ENCODE measurements at places on chromosomes 2 and 18. TPM values are rescaled to one million over a fixed set of nuclear protein-coding genes. Genes with fewer than 3 reads are reported as not detected.
A peak's percentile ranks its signal among the peaks of the same experiment; 100 is the strongest.

GRCh38 chr2:239639421-239640185 lies 238.8 kb upstream of the HDAC4 start:
- DNase-seq, result no peak
- H3K36me3 ChIP-seq, result no peaks in the 10 kb centered on the region
- no peak overlapping the region for H3K4me3 ChIP-seq
- no peaks in the 10 kb centered on the region for H3K4me1 ChIP-seq

DNA sequence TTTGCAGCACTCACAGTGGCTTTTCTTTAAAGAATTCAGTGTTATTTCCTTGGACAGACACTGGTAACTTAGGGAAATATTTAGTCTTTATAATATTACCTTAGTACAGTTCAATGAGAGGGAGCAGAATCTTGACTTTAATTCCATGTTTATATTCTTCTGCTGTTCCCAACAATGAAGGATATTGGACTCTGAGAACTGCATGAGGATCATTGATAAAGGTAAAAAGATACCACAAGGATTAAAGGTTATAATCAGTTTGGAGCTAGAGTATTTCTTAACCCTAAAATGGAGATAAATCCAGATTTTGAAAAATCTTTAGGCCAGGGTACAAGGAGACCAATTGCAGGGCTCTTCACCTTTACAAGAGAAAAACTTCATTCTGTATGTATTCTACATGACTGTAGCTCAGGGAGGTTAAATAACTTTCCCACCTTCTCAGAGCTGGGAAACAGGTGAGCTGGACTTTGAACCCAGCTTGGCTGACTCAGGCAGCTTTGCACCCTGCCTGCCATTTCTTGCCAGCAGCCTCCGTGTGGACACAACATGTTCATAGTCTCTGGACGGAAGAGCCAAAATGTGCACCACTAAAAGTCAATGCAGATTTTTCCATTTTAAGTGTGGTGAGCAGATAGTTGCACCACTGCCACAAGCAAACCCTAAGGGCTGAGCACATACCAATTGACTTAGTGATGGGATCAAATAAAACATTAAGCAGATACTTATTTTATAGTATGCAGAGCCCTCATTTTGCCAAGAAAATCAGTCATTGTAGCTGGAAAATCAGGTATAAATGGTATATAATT lies 26.7 kb downstream of the UPP2 start:
- H3K4me3 ChIP-seq, result no peak overlapping the region
- no peaks in the 10 kb centered on the region for H3K27me3 ChIP-seq
- no peak overlapping the region for H3K27ac ChIP-seq
- no peaks in the 10 kb centered on the region for H3K4me1 ChIP-seq
- DNase-seq, result no peak
- no peaks in the 10 kb centered on the region for H3K36me3 ChIP-seq

- no peaks in the 10 kb centered on the region for H3K36me3 ChIP-seq
- H3K27ac ChIP-seq, result no peak overlapping the region
- no peak for DNase-seq
- H3K27me3 ChIP-seq, result no peaks in the 10 kb centered on the region
- no peaks in the 10 kb centered on the region for H3K4me1 ChIP-seq
Observed at GRCh38 chr2:23078784-23079434, 306.1 kb upstream of the KLHL29 start.

GRCh38 chr18:52437161-52437560 lies 97.2 kb downstream of the DCC start:
- no peak overlapping the region for H3K4me3 ChIP-seq
- no peaks in the 10 kb centered on the region for H3K36me3 ChIP-seq
- H3K4me1 ChIP-seq, result no peaks in the 10 kb centered on the region
- DNase-seq, result no peak
- H3K27ac ChIP-seq, result no peak overlapping the region

The MARCHF4 gene
- not detected for total RNA-seq

DNA sequence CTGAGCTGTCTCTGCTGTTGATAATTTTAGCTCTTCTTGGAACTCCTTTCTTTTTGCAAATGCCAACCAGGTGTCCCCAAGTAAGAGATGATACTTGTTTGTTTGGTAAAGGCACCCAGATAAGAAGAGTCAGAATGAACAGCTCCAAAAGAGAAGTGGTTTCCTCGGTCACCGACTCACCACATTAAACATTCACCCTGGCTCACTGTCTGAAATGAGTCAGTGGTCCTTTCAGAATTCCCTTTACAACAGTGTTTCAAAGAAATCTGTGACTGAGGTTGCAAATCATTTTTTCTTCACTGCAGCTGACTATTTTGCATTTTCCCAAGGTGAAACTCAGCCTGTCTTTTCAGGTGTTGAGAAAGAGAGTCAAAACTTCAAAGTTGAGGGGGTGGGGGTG lies 16.2 kb upstream of the CXCR4 start:
- no peaks in the 10 kb centered on the region for H3K36me3 ChIP-seq
- peaks cover 82% of the 10 kb centered on the region for H3K4me1 ChIP-seq
- H3K27me3 ChIP-seq, result no peaks in the 10 kb centered on the region
- H3K27ac ChIP-seq, result peak overlapping the region; percentile 89

DNA sequence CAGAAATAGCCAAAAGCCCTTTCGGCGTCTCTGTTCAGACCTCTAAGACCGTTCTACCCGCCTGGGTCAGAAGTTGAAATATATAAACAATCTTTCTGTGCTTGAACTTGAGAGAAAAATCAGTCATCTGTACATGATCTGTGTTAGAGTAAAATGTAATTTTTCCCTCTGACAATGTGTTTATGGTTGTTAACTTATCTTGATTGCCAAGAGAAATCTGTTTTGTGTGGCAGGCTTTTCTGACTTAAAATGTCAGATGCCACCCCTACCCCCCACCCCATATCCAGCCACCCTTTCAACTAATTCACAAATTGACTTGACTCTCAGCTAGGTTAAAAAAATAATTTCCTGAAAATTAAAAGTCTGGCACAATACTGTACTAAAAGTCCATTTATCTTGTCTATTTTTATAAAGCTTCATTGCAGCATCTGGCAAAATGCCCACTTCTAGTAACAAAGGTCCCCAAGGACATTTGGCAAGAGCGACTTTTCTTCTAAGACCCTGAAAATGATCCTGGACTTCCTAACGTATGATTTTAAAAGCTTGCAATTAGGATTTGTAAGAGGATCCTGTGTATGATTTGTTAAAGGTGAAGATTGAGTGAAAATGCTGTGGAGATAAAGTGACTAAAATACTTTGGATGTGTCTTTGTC lies 304.2 kb downstream of the EPHA4 start:
- no peaks in the 10 kb centered on the region for H3K36me3 ChIP-seq
- no peaks in the 10 kb centered on the region for H3K4me1 ChIP-seq
- no peak overlapping the region for H3K4me3 ChIP-seq
- DNase-seq, result no peak
- H3K27ac ChIP-seq, result no peak overlapping the region
- no peaks in the 10 kb centered on the region for H3K27me3 ChIP-seq

DNA sequence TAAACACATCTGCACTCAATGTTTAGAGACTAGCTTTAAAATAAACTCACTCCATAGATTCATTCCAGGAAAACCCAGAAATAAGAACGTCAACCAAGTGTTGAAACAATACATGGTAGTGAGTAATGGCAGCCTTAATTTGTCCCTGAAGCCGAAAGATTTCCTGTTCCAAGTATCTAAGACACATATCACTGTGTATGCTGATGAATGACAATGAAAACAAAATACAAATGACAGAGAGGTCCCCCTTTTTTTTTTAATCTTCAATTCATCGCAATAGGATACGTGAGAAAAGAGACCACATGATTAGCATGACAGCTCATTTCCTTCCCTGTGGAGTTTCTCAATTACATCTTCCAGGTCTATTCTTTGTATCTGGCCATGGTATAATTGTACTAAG lies 160.5 kb upstream of the STK17B start:
- H3K36me3 ChIP-seq, result no peaks in the 10 kb centered on the region
- no peaks in the 10 kb centered on the region for H3K27me3 ChIP-seq
- H3K4me3 ChIP-seq, result no peak overlapping the region
- peaks cover 4% of the 10 kb centered on the region for H3K4me1 ChIP-seq
- DNase-seq, result no peak
- H3K27ac ChIP-seq, result no peak overlapping the region

DNA sequence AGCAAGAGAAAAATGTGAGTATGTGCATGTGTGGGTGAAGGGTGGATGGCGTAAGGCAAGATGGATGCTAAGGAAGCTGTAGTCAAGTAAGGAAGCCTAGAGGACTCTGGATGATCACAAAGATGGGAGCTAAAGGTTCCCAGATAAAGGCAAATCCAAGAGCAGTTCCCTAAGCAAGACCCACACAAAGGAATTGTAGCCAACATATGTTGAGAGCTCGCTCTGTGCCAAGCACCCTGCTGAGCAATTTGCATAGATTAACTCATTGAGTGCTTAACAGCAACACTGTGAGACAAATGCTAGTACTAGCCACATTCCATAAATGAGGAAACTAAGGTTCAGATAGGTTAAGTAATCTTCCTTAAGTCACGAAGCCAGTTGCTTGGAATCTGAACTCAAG lies 132.6 kb downstream of the C1D start:
- no peak for DNase-seq
- H3K27ac ChIP-seq, result no peak overlapping the region
- no peaks in the 10 kb centered on the region for H3K36me3 ChIP-seq
- H3K4me3 ChIP-seq, result no peak overlapping the region

GRCh38 chr2:96537066-96537733 lies 648 bp downstream of the ARID5A start:
- H3K27me3 ChIP-seq, result no peaks in the 10 kb centered on the region
- H3K36me3 ChIP-seq, result peaks cover 24% of the 10 kb centered on the region
- H3K27ac ChIP-seq, result peak overlapping the region; percentile 99
- peak; percentile 97 for DNase-seq
- peak overlapping the region; percentile 79 for H3K4me3 ChIP-seq
- H3K4me1 ChIP-seq, result peaks cover 57% of the 10 kb centered on the region

DNA sequence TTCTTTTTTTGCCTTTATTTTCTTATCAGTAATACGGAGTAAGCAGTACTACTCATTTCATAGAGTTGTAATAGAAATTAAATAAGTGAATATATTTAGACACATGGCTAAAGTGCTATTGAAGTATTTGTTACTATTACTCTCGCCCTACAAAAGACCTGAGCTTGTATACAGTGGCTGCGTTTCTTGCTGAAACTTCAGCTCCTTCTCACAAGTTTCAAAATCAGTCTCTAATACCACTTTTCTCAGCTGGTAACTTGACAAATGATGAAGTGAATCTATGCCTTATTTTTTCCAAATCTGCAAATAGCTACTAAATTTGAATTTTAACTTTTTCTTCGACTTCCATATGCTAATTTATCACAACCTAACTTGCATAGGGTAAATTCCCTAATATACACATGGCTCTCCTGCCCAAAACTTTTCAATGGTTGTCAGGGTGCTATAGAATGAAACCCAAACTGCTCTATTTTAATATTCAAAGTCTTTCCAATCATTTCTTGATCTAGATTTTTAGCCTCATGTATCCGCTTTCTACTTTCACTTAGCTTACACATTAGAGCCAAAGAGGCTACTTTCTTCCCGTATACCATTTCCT lies 347.8 kb upstream of the GULP1 start:
- no peaks in the 10 kb centered on the region for H3K27me3 ChIP-seq
- no peak overlapping the region for H3K4me3 ChIP-seq
- no peaks in the 10 kb centered on the region for H3K36me3 ChIP-seq
- H3K4me1 ChIP-seq, result no peaks in the 10 kb centered on the region
- H3K27ac ChIP-seq, result no peak overlapping the region

- peak; percentile 34 for DNase-seq
- no peaks in the 10 kb centered on the region for H3K36me3 ChIP-seq
- no peak overlapping the region for H3K27ac ChIP-seq
- no peaks in the 10 kb centered on the region for H3K4me1 ChIP-seq
Observed at GRCh38 chr2:28381225-28382180, 11.2 kb upstream of the FOSL2 start.

GRCh38 chr18:49276680-49277079 lies 183.8 kb downstream of the DYM start:
- peaks cover 11% of the 10 kb centered on the region for H3K36me3 ChIP-seq
- DNase-seq, result no peak
- no peak overlapping the region for H3K27ac ChIP-seq
- no peaks in the 10 kb centered on the region for H3K27me3 ChIP-seq
- H3K4me1 ChIP-seq, result no peaks in the 10 kb centered on the region

DNA sequence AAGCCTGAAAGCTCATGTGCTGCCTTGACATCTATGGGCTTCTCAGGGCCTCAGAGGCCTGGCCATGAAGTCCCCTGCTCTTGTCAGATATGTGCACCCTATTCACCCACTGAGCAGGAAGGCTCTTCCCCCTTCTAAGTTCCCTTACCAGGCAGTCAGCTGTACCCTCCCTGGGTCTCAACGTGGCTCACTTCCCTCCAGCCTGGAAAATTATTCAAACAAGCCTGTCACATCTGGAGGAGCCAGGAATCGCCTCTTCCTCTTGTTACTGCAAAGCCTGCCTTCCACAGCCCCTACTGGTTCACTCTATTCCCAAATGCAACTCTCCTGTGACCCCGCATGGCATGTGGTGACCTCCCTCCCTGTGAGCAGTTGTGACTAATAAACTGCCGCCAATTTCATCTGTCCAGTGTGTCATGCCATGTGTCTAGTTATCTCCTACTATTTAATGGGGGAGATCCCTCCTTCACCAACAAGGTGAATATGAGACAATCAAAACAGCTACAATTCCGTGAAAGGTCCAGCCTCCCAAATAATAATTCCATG lies 8.4 kb upstream of the SERPINB8 start:
- H3K36me3 ChIP-seq, result no peaks in the 10 kb centered on the region
- no peak overlapping the region for H3K27ac ChIP-seq
- no peak overlapping the region for H3K4me3 ChIP-seq
- no peaks in the 10 kb centered on the region for H3K4me1 ChIP-seq
- H3K27me3 ChIP-seq, result no peaks in the 10 kb centered on the region
- no peak for DNase-seq

GRCh38 chr2:56630286-56630685 lies 446.5 kb downstream of the CCDC85A start:
- H3K4me3 ChIP-seq, result no peak overlapping the region
- no peaks in the 10 kb centered on the region for H3K36me3 ChIP-seq
- H3K4me1 ChIP-seq, result no peaks in the 10 kb centered on the region
- H3K27me3 ChIP-seq, result no peaks in the 10 kb centered on the region

- no peak overlapping the region for H3K4me3 ChIP-seq
- no peaks in the 10 kb centered on the region for H3K27me3 ChIP-seq
- DNase-seq, result no peak
Observed at GRCh38 chr18:10368456-10369453, 85.7 kb upstream of the APCDD1 start.

DNA sequence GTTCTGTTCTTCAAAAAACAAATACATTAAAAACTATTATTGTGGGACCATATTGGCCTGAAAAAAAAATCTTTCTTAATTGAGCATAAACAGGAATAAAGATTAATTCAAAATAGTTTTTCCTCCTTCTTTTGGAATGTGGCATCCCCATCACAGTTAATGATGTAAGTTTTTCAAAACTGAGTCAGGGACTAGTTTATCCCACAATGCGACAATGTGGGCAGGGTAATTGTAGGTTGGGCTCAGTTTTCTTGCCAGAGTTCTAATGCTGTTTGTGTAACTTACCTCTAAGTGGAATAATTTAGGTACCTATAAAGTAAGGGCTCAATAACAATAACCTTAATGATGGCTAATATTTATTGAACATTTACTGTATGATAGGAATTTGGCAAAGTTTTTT lies 82.0 kb downstream of the PMS1 start:
- no peaks in the 10 kb centered on the region for H3K27me3 ChIP-seq
- DNase-seq, result no peak
- H3K4me1 ChIP-seq, result no peaks in the 10 kb centered on the region

Data from spleen (tissue), 13 donors.